ENCODE measurements at places on chromosomes 2 and 18.
A peak's percentile ranks its signal among the peaks of the same experiment; 100 is the strongest.

DNA sequence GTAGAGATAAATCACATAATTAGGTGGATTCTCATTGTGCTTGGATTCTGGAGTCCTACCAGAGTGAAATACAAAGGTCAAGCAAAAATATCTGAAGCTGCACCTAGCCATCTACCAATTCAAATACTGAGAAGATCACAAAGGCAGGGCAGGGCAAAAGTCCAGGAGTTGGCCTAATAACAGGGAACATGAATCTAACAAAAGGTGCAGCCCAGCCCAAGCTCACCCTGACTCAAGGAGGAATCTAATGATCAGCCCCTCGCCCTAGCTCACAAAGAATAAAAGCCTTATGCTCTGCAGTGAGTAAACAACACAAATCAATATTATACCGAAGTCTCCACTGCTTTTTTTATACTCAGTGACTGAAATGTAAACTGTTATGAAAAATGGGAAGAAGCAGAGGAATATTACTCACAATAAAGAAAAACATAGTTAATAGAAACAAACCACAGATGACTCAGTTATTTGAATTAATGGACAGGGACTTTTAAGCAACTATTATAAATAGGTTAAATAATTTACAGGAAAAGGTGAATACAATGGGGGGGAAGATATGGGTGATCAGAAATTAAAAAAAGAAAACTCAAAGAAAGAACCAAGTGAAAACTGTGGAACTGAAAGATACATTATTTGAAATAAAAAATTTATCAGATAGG lies 49.5 kb downstream of the ANTXR1 start:
- DNase-seq: no peak

DNA sequence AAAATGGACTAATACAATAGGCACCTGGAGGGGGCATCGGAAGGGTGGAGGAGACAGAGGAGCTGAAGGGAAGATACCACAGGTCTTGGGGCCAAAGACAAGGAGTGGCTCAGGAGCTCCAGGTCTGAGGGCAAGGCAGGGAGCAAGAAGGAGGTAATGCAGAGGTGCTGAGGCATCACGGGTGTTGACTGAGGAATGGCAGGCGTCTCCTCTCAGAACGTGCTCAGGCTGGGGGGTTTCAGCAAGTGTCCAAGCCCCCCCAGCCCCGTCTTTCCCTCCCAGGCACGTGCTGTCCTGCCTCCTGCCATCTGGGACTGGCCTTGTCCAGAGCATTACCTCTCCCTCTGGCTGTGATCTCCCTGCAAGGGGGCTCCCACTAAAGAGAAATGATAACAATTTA lies 265.4 kb downstream of the DCDC2C start:
- no peak for DNase-seq

GRCh38 chr18:9516437-9517064 lies 41.2 kb downstream of the RALBP1 start:
- DNase-seq: peak; percentile 21

DNA sequence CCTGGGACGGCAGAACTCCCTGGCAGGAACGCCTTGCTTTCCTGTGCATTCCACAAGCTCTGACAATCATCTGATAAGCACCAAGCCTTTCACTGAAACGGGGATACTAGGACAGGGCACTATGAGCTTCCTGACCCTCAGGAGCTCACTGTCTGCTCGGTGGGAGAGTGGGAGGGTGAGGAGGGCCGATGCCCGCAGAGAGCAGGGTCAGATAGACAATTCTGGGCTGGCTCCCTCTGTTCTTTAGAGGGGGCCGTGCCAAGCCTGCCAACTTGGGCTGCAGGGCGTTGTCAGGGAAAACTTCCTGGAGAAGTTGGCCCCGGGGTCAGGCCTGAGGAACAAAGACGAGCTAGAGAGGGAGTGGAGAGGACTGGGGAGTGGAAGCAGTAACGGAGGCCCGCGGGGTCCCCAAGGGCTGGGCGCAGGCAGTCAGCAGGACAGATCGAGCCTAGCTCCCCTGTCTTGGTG lies 82.0 kb downstream of the CTAGE1 start:
- DNase-seq: no peak

DNA sequence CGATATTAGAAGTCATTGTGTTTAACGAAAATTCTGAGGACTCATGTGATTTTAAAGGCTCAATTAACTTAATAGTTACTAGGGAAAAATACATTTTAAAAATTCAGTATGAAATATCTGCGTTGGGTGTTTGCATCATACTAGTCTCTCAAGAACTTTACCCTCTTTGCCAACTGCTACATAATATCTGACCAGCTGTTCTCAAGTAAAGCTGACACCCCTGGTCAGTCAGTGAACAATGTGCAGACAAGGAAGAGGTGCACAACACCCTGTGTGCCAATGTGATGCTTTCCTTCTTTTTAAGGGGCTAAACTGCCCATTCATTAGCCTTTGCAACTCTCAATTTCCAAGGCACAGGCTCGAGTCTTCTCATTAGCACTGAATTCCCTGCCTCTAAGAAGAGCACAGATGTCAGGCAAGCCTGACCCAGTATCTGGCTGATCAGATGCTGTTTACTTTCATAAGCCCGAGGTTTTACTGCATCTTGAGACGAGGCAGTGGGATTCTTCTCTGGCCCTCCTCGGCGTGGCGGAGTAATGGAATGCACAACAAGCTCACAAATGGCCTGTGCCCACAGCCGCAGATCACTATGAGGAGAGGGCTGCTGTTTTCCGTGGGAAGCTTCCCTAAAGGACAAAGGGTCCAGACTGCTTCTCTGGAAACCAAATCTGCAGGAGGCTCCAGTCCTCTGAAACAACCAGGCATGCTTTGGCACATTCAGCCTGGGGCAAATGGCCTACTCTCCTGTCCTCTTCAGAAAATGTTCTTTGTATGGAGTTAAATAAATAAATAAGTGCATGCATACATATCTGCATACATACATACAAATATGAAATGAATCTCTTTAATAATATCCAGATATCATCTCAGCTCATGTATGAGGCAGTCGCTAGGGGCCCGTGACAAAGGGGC lies 240.3 kb downstream of the ZNF521 start:
- no peak for DNase-seq

GRCh38 chr2:8078705-8079104 lies 603.2 kb upstream of the ID2 start:
- no peak for DNase-seq

DNA sequence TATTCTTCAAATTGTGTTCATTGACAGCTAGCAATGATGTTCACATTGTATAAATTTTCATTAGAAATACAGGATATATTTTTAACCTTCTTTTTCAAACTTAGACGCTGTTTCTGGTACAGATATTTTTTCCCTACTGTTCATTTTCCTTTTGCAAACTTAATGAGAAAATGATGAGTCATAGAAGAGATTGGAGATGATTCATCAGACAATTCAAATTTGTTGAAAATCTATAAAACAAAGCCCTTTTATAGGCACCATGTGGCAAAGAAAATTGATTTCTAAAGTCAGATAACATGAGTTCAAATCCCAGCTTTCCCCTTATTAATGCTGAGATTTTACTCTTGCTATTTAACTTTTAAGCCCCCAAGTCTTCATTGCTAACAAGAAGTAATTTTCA lies 728.8 kb upstream of the DDX18 start:
- no peak for DNase-seq

DNA sequence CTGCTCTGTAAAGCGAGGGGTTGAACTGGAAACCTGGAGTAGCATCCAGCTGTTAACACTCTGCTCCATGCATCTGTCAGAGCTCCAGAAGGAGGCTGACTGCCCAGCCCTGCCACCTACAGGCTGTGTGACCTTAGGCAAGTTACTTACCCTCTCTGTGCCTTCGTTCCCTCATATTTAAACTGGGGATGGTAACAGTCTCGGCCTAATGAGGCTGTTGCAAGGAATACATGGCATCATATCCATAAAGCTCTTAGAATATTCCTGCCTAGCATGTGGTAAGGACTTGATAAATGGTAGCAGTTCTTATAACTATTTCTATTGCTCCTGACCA lies 80.6 kb downstream of the LRRFIP1 start:
- no peak for DNase-seq

- no peak for DNase-seq
Observed at GRCh38 chr2:205660521-205661124, 21.7 kb upstream of the NRP2 start.

GRCh38 chr2:60818272-60818671 lies 62.2 kb downstream of the PAPOLG start:
- DNase-seq: peak; percentile 53

GRCh38 chr2:97761192-97761591 lies 47.8 kb downstream of the ZAP70 start:
- peak; percentile 53 for DNase-seq

- DNase-seq: no peak
Observed at GRCh38 chr2:16198166-16198912, 258.0 kb downstream of the MYCN start.

GRCh38 chr2:71725836-71726235 lies 272.5 kb downstream of the DYSF start:
- DNase-seq: no peak

DNA sequence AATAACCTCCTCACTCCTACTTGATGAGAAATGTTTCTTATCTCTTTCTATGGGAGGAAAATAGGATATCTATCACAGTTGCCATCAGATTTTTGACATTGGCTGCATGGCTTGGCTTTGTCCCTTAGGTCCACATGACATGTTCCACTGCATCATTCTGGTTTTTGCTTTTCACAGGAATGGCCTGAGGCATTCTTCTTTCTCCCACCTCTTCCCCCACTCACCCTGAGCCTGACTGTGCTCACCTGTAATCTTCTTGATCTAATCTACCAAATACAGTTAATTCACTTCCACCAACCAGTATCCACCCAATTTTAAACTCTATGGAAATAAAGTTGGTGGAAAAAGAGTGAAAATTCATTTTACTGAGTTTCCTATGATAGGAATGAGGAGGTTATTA lies 763.5 kb upstream of the CELF4 start:
- no peak for DNase-seq

- no peak for DNase-seq
Observed at GRCh38 chr2:233565685-233566140, 869 bp downstream of the USP40 start.

DNA sequence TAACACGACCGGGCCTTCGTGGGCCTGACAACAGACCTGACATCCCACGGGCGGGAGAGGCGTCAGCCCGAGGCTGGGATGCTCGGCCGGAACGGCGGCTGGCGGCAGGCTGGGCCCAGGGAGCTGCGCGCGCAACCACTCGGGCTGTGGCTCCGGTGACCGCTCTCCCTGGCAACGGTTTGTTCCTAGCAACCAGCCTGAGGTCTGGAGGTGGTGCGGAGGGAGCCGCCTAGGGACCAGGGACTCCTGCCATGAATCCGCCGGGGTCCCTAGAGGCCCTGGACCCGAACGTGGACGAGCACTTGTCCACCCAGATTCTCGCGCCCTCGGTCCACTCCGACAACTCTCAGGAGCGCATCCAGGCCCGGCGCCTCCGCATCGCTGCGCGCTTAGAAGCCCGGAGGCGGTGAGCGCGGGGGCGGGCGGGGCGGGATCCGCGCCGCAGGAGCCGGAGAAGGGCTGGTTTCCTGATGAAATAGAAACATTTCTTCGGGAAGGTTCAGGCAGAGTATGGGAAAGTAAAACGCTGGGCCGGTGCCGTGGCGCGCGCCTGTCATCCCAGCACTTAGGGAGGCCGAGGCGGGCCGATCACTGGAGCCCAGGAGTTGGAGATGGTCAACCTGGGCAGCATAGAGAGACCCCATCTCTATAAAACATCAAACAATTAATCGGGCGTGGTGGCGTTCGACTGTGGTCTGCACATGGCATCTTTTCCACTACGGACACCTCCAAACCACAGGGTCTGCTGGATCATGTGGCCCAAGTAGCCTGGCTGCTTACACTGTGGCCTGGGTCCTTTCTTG lies at the start of gene DRC1:
Gene DRC1, plus strand, starts transcription at position 182 of the 803 bp plus-strand sequence. Its CDS starts 70 bp downstream, at position 252.
- DNase-seq: no peak

GRCh38 chr2:154713675-154714074 lies 15.2 kb downstream of the KCNJ3 start:
- DNase-seq: no peak

DNA sequence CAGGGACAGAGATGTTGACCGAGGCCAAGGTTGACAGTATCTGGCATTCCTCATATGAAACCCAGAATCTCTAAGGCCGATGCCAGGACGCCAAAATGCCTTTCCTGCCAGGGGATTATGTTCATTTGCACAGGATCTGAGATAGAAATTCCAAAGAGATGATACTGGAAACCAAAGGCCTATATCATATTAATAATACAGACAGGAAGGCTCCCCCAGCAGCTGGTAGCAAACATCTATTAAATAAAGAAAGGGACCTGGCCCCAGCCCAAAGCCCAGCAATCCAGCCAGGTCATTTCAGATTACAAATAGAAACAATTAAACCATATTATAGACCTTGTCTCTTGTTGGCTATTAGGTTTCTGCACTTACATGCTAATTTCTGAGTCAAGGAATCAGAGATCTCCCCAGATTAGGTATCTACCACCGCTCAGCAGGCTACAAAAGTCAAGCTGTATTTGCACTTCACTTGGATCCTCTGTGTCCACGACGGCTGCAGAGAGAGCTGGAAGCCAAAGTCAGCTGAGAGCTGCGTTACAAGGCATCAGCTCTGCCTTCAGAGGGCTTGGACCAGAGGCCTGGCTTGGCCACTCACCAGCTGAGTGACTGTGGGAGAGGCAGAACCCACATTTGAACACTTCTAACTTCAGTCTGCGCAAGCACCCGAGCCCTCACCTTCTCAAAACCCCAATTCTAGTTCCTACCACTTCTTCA lies 269.3 kb upstream of the SIX2 start:
- no peak for DNase-seq

DNA sequence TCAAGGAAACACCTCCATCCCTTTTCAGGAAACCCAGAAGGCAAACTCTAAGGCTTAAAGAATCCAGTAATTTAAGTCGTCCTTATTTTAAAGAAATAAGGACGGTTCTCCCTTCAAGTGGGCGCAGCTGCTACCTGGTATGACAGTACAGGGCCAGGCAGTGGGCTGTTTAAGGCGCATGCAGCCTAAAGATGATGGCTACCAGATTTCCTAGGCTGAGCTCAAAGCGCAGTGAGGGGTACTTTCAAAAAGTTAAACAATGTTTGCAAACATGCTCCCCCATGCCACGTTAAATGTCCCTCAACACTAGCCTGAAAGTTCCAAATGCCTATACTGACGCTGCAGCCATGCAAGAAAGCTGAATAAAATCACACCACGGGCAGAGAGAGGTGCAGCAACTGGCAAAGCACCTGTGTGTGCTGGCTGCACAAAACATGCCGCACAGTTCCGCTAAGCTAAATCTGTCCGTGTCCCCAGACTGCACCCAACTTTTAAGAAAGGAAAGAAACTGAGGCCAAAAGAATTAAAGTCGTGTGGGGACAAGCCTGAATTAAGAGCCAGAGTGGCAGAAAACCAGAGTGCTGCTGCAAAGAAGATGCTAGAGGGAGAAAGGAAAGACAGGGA lies 583 bp downstream of the HIBCH start:
- DNase-seq: peak; percentile 37

DNA sequence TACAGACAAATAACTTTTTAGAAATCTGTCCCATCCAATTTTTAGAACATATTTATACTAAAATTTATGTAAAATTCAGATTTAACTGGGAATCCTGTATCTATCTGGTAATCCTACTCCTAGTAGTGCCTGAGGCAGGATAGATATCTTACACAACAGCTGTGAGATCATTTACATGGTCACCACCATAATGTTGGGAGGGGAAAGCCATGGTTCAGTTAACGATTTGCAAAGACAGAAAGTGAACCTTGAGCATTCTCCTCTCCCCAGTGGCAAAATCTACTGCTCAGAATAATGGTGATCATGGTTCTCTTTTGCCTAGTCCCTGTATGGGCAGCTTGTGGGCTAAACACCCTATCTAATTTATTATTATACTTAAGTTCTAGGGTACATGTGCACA lies 7.7 kb upstream of the TMEM247 start:
- no peak for DNase-seq

Measured in activated T-cell treated with anti-CD3 and anti-CD28 coated beads, Interleukin-2, amount 50 U/mL, for 1 hour (primary cell).